ENCODE measurements at places on chromosomes 3 and 15.

DNA sequence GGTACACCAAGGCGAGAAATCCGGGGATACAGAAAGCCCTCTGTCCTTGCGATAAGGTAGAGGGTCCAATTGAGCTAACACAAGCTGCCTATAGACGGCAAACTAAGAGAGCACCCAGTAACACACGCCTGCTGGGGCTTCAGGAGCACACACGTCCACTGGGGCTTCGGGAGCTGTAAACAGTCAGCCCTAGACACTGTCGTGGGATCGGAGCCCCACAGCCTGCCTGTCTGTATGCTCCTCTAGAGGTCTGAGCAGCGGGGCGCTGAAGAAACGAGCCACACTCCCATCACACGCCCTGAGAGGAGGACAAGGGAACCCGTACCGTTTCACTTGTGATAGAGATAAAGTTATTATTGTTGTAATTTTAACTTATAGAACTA, 486 bp downstream of the SAMMSON start:
- no peaks in the 10 kb centered on the region for H3K36me3 ChIP-seq
- H3K4me1 ChIP-seq: no peaks in the 10 kb centered on the region
- H3K4me3 ChIP-seq: no peak overlapping the region
- H3K27me3 ChIP-seq: no peaks in the 10 kb centered on the region
- DNase-seq: no peak

GRCh38 chr15:78469031-78469430, 31.0 kb downstream of the IREB2 start:
- no peaks in the 10 kb centered on the region for H3K4me1 ChIP-seq
- peaks cover 4% of the 10 kb centered on the region for H3K36me3 ChIP-seq
- H3K27me3 ChIP-seq: no peaks in the 10 kb centered on the region
- no peak overlapping the region for H3K4me3 ChIP-seq
- no peak overlapping the region for H3K27ac ChIP-seq
- no peak for DNase-seq

DNA sequence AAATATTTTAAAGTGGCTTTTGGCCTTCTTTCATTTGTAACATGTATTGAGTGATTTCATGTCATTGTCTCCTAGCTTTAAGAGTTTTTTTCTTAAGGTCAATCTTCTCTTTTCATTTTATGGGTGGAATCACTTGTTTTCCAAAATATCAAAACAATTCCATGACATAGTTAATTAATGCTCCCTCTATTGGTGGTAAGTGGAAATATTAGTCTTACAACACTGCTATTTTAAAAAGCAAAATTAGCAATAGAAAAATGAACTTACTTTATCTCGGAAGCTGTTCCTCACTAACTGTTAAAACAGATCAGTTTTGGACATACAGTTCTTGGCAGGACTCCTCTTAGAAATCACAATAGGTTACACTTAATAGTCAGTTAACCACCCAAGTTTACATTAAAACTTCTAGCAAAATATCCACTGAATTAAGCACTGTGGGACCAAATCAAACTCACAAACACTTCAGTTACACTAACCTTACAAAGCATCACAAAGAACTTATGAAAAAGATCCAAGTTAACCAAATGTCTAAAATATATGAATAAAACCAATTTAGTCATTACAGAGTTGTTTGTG, 42.4 kb downstream of the TIGIT start:
- H3K27ac ChIP-seq: peak overlapping the region; percentile 60
- H3K4me3 ChIP-seq: no peak overlapping the region
- no peak for DNase-seq
- H3K27me3 ChIP-seq: no peaks in the 10 kb centered on the region

DNA sequence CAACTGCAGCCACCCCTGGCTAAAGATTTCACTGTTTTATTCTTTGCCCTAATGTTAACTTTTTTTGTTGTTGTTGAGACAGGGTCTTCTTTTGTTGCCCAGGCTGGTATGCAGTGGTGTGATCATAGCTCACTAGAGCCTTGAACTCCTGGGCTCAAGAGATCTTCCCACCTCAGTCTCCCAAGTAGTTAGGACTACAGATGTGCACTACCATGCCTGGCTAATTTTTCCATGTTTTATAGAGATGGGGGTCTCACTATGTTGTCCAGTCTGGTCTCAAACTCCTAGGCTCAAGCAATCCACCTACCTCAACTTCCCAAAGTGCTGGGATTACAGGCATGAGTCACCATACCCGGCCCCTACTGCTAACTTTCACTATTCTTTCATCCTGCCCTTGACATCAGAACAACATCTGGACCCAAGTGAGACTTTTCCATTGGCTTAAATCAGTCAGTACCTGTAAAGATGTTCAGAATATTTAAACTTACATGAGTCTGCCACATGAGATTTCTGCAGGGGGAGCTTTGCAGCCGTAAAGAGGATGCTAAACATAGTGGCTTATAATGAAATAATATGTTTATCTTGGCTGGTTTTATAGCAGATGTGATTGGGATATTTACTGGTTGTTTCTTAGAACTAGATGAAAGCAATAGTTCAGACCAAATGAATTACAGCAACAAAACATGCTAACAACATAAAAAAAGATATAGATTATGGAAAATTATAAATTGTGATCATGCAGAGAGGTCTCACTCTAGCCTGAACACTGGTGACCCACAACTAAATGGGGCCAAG, 73.6 kb downstream of the HMG20A start:
- no peaks in the 10 kb centered on the region for H3K27me3 ChIP-seq
- peaks cover 20% of the 10 kb centered on the region for H3K4me1 ChIP-seq
- H3K27ac ChIP-seq: no peak overlapping the region
- no peak for DNase-seq

GRCh38 chr3:170054204-170054603, 16.4 kb downstream of the GPR160 start:
- no peaks in the 10 kb centered on the region for H3K36me3 ChIP-seq
- no peak overlapping the region for H3K4me3 ChIP-seq
- no peak overlapping the region for H3K27ac ChIP-seq

DNA sequence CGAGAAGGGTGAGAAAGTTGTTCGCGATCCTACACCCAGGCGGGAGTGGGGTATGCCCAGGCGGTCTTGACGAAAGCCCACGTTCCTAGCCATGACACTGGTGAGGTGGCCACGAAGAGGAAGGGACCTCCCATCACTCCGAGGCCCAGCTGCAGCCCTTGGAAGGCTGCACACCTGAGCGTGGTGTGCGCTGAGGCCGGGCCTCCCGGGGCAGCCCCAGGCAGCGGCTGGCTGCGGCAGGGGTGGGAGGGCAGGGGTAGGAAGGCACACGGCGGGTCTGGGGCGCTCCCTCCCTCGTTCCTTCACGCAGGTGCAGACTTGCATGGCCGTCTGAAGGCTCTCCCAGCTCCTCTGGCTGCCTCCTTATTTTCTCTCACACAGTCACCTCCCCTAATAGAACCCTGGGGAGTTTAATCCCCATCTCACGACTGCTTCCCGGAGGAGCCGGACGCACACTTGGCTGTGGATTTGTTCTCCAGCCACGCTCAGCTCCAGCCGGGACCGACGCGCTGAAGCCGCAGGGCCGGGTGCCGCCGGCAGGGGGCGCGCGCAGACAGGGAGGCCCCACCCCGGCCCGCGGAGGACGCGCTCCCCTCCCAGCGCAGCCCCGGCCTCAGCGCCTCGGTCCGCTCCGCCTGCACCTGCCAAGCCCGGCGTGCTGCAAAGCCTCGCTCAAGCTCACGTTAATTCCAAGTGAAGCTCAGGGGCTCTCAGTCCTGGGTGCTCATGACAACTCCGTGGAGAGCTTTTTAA, 37.8 kb upstream of the MUC4 start:
- no peaks in the 10 kb centered on the region for H3K36me3 ChIP-seq
- peak overlapping the region; percentile 61 for H3K27ac ChIP-seq
- peaks cover 9% of the 10 kb centered on the region for H3K27me3 ChIP-seq
- H3K4me1 ChIP-seq: peaks cover 10% of the 10 kb centered on the region
- no peak for DNase-seq

GRCh38 chr3:70989174-70989573, 594.4 kb downstream of the FOXP1 start:
- no peak overlapping the region for H3K4me3 ChIP-seq
- no peak for DNase-seq
- peaks cover 46% of the 10 kb centered on the region for H3K4me1 ChIP-seq
- H3K27ac ChIP-seq: no peak overlapping the region

DNA sequence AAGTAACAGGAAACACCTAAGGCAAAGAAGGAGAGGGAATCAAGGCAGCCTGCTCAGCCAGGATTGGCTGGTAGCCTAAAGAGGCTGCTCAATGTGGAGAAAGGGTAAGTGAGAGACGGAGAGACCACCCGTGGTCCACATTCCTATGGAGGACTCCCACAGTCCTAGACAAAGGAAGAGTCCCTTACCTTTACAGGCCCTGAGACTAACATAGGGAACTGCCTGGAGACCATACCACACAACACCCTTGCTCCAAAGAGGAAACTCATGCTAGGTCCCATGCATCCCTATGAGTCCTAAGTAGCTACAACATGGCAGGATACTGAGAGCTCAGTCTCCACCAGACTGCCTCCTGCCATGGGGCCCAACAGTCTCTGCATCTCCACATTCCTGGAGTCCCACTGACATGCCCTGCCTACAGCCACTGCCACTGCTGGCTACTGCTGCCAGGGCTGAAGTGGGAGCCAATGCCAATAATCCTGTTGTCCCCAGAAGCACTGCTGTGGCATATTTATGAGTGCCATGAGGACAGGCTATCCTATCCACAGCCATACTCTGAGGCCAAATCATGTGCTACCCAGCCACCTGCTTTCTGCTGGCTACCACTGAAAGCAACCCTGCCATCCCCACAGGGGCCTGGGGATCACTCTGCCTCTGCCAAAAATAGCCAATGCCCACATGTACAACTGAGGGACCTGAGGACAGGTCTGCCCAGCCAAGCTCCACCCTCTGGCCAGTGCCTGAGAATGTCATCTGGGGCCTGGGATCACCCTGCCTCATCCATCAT, 45.0 kb downstream of the COPS2 start:
- H3K27me3 ChIP-seq: no peaks in the 10 kb centered on the region
- peaks cover 32% of the 10 kb centered on the region for H3K36me3 ChIP-seq
- no peak overlapping the region for H3K27ac ChIP-seq
- no peak overlapping the region for H3K4me3 ChIP-seq
- no peak for DNase-seq
- no peaks in the 10 kb centered on the region for H3K4me1 ChIP-seq
